Renal cortical epithelial cell (primary cell): ENCODE measurements at places on chromosomes 2 and 18.

GRCh38 chr2:73899801-73900336, 7.1 kb downstream of the ACTG2 start:
- DNase-seq: no peak

DNA sequence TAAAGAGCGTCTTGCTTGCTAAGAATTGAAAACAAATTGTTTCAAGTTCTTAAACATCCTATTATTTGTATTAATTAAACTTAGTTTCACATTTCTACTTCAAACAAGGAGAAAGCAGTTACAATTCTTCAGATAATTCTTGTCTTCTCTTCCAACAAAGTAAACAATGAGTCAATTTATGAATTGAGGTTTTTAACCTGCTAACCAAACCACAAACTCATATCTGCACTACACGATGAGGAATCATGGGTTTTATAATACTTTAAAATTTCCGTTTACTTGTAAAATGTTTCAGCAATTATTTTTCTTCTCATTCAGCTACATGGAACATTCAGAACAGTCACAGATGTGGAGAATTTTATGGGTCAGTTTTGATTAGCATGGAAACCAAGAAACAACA, 114.2 kb downstream of the SPIRE1 start:
- no peak for DNase-seq

DNA sequence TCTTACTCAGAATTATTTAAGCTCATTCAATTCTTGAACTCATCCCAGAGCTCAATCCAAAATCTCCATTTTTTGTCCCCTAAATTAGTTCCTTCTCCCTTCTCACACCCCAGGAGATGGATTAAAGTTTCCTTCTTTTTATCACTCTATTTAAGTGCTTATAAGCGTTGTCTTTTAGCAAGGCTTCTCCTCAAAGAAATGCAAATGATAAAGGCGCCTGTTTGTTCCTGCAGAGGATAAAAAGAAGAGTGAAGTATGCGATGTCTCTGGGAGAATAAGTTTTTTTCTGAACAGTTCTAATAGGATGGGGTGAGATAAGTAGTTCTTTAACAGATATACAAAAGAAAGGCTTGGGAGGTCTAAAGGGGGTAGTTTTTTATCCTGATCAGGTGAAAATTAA, 303.3 kb downstream of the CNTNAP5 start:
- no peak for DNase-seq

GRCh38 chr2:180364719-180365118, 357.6 kb upstream of the CWC22 start:
- DNase-seq: no peak

GRCh38 chr2:98608962-98609604, 694 bp downstream of the UNC50 start:
- peak; percentile 54 for DNase-seq

GRCh38 chr2:46042207-46042637, 255.0 kb upstream of the EPAS1 start:
- peak; percentile 44 for DNase-seq

DNA sequence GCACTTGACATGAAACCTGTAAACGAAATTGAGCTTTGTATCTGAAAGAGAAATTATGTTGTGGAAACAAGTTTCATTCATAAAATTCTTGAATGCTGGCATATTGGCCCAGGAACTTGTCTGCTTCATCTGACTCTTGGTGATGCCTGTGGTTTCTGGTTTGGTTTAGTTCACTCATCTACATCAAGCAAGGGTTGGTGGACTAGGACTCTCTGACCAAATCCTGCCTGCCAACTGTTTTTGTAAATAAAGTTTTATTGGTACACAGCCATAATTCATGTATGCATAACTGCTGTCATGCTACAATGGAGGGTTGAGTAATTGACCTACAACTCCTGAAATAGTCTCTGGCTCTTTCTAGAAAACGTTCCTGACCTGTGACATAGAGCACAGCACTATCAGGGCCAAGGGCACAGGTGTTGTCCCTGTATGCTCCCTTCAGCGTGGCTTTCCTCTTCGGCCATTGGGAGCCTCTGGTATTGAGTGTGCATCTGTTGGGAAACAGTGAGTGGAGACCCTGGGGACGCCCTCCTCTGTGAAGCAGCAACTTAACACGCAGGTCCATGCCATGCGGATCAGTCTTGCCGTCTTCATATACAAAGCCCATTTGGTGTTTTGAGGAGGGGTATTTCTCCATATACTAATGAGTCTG, 226.3 kb downstream of the SH3RF3 start:
- no peak for DNase-seq

- DNase-seq: no peak
These were observed 301.4 kb upstream of the CNTNAP5 start for GRCh38 chr2:123723706-123724105.

- no peak for DNase-seq
These were observed 52.6 kb downstream of the MEP1B start for GRCh38 chr18:32242395-32242794.

DNA sequence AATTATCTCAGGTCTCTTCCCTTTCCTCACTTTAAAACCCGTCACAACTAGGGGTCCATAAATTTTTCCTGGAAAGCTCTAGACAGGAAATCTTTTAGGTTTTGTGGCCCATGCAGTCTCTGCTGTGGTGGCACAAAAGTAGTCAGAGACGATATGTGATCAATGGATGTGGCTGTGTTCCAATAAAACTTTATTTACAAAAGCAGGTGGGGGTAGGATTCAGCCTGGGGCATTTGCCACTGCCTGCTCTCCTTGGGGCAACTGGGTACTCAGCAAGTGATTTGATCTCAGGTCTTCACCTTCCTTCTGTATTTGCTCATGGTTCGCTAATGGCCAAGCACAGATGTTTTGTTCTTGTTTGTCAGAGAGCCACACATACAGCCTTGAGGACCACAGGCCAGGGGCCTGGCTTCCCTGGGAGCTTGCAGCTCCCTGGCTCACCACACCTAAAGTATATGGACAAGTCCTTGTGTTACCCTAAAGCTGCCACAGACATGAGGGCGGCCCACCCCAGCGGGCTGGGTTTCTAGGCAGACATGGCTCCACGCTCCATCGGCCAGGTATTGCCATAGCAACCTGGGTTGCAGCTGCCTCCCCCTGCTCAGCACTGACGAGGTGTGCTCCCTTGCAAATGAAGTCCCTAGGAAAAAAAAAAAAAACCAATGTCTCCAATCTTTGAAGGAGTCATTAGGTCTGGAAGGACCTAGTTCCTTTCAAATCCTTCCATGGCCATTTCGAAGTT, 89.7 kb upstream of the YWHAQ start:
- DNase-seq: no peak

DNA sequence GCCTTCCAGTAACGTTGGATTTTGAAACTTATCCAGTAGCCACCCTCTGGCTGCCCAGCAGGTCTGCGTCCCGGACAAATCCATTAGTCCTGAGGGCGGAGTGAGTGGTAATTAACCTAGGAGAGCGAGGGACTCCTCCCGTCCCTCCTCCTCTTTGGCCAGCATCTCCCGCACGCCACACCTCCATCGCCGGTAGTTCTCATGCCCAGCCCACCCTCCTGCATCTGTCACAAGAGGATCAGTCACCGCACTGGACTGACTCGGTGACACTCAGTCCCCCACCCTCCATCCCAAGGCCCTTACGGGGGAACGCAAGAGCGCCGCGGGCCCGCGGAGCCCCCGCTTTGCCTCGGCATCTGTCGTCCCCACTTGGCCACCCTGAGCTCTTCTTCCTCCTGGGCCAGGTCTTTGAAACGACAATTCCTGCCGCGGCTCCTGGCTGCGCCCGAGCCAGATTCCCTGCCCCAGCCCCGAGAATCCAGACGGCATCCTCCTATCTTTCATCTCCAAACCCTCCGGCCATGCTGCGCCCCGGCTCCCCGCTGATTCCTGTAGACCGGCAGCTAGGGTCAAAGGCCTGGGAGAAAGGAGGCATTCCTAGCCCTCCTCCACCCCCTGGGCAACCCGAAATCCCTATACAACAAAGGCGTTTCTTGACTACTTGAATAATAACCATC, 77.5 kb downstream of the EIF2AK3 start:
- DNase-seq: no peak

DNA sequence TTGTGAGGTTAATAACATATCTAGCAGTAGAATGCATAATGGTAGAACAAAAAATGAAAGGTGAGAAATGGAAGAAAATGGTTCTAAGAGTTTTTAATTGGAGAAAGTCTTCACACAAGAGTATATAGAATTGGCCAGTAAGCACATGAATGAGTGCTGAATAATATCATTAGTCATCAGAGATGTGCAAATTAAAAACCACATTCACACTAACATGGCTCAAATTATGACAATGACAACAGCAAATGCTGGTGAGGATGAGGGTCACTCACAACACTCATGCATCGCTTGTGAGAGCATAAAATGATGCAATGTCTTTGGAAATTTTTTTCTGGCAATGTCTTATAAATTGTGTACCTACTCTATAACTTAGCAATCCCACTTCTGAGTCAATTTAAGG, 1355.4 kb upstream of the ACVR2A start:
- peak; percentile 37 for DNase-seq

DNA sequence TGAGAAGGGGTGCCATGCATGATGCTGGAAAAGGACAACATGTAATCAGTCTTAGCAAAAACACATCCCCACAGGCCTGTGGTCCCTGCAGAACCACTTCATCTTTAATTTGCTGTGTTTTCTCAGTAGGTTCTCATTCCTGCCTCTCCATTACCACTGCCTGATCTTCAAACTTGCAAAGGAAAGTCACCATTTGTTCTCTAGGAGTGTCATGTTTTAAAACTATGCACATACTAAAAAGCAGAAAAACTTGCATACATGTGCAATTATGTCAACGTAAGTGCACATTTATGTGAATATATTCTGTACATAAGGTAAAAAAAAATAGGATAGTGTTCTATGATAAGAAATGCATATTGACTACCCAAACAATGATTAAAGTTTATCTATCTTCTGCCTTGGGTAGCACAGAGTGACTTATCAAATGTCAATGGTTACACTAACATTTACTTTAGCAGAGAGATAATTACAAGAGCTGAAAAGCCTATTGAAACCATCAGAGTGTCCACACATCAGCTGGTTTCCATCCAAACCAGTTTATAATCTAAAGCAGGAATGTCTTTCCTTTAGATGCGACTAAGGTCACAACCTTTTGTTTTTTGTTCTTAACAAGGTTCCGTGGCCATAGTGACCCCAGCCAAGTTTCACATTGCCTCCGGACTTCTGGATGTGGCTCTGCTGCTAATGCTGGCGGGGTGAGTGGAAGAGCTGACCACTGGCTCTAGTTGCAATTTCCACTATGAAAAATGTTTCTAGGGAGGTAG, 58.7 kb upstream of the RMDN2 start:
- DNase-seq: no peak

- DNase-seq: no peak
These were observed 42.6 kb upstream of the PDCL3 start for GRCh38 chr2:100520224-100520623.

DNA sequence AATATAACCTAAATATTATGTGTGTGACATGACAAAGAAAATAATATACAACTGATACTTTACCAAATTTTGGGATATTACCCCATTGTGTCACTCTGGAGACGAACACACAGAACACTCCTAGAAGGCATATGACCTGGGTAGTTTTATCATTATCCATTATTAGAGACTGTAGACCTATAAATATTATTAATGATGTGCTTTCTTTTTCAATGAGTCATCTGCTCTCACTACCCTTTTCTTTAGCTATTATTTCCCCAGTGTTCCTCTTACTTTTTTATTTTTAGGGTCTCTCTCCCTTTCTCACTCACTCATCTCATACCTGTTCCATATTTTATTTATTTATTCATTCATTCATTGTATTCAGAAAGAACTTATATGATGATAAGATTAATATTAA, 143.3 kb upstream of the ITGA4 start:
- DNase-seq: no peak

GRCh38 chr2:218736531-218736930, 25.9 kb downstream of the TTLL4 start:
- no peak for DNase-seq

- DNase-seq: no peak
These were observed 133.2 kb downstream of the ACKR3 start for GRCh38 chr2:236702657-236703372.

- no peak for DNase-seq
These were observed 218.3 kb upstream of the FBXO11 start for GRCh38 chr2:48124592-48124991.

DNA sequence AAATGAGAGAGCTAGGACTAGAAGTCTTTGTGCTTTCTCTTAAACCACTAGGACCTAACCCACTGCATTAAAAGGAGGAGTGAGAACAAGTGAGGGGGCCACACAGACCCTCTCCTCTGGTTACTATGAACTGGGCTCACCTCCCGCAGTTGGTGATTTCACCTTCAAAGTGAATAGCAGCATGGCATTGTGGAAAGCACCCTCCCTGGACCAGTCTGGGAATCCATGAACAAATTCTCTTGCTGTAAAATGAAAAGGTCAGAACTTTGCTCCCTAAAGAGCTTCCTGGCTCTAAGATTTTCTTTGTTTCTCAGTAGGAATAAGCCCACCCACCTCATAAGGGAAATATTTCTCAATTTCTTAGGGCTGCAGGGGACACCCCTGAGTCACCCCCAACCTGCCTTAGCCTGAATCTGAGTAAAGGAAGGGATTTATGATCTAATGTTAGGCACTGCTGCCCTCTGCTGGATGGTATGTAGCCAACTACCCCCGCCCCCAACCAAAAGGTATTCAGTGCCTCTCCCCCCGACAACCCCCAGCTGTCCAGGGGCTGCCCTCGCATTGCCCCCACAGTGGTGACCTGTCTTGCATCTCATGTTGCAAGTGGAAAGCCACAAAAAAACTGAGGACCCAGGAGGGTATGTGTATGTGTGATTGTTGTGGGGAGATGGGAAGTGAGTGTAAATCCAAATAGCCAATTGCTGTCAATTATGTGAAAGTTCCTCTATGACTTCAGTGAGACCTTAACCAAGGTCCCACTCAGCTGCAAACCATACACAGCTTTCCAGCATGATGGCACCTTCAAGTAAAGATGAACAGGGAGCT, 230.9 kb upstream of the SLC14A2 start:
- DNase-seq: peak; percentile 48

DNA sequence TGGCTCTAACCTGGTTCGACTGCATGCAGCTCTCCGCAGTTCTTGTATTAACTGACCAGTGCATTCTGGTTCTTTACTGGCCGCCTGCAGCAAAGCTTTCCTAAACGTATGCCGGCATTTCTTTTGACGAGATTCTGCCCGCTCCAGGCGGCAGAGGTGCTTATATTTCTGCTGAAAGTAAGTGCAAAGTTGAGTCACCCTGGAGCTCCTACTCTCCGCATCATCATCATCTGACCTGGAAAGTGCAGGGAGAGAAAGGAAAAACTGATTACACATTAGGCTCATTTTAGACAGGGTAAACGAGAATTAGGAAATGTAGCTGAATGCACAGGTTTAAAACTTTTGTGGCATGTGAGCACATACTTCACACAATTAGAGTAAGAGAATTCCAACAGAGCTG, 57.9 kb downstream of the INO80D start:
- peak; percentile 69 for DNase-seq

- DNase-seq: no peak
These were observed 8.1 kb upstream of the GPBAR1 start for GRCh38 chr2:218252509-218253231.

- no peak for DNase-seq
These were observed 137.0 kb upstream of the HS6ST1 start for GRCh38 chr2:128455721-128456050.

GRCh38 chr2:221442128-221442527, 130.0 kb downstream of the EPHA4 start:
- no peak for DNase-seq
